ENCODE measurements at places on chromosomes 5 and 9.

GRCh38 chr5:180180846-180181245 is 28.2 kb downstream of the RASGEF1C start:
- no peak for DNase-seq

- DNase-seq, result no peak
Measured at GRCh38 chr5:179509845-179510244, 40.5 kb upstream of the RUFY1 start.

- no peak for DNase-seq
Measured at GRCh38 chr5:1760231-1760630, 39.4 kb downstream of the MRPL36 start.

- no peak for DNase-seq
Measured at GRCh38 chr9:88087906-88088305, 50.4 kb downstream of the SPATA31C2 start.

GRCh38 chr9:16321461-16322119 is 548.9 kb downstream of the BNC2 start:
- DNase-seq, result no peak

GRCh38 chr9:132708239-132708638 is 38.0 kb downstream of the GTF3C4 start:
- DNase-seq, result no peak
